AG04449 (cell line): ENCODE measurements at places on chromosomes 7 and 10.

- no peak for DNase-seq
Observed at GRCh38 chr10:71338728-71339495, 19.9 kb downstream of the SLC29A3 start.

DNA sequence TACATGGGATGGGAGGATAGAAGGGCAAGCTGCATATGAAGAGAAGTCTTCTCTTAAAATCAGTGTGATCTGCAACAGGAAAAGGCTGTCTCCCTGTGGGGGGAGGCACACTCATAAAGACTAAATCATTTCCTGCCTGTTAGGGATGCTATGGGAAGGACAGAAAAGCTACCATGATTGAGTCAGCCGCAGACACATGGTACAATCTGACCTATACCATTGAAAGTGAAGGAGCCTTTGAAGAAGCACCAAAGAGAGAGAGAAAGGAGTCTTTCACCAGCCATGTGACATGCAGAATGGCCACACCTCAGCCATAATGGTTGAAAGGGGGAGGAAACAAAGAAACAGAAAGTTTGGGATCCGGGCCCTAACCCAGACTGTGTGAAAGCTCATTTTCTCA, 29.1 kb downstream of the NUDCD3 start:
- no peak for DNase-seq

- no peak for DNase-seq
Observed at GRCh38 chr10:60422809-60423208, 33.1 kb upstream of the ANK3 start.

DNA sequence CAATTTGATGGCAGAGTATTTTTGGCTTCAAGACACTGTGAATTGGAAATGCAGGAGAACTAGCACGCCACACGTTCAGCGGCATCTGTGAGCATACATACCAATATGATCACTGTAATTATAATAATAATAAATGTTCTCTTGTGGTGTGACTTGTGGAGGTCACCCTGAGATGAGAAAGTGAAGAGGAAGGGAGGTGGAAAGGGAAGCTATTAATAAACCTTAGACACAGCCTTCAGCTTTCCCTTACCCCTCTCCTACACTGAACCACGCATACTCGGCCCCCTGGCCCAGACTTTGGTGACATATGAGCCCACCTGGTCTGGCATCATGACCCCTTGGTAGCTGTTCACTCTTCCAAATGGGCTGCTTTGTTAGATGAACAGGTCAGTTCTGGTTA, 139.1 kb downstream of the SORCS3 start:
- DNase-seq, result no peak

GRCh38 chr7:133601617-133602016, 348.7 kb downstream of the EXOC4 start:
- DNase-seq, result no peak
